ENCODE measurements at places on chromosomes 16 and 17.

DNA sequence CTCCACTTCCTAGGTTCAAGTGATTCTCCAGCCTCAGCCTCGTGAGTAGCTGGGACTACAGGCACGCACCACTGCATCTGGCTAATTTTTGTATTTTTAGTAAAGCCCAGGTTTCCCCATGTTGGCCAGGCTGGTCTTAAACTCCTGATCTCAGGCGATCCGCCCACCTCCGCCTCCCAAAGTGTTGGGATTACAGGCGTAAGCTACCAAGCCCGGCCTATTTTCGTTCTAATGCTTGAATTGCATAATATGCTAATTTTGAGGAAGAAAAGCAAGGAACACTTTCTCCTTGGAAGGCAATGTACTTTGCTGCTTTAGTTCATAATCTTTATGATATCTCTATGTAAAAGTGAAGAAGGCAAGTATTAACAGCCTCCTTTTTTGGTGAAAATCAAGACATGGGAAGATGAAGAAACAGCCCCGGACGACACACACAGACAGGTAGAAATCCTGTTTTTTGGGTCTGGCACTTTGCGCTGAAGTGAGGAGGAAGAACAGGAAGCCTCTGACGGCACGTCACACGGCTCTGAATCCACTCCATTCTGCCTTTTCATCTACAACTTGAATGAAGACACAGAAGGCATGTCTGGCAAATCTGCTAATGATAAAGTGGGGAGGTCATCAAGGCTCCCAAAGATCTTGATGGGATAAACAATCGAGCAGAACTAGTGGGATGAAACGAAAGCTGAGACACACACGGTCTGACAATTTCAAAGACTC, 24.9 kb downstream of the VPS53 start:
- no peak for DNase-seq

GRCh38 chr17:77493238-77493820, 352.6 kb downstream of the SEC14L1 start:
- no peak for DNase-seq

- DNase-seq = no peak
Observed at GRCh38 chr17:13952009-13952750, 117.1 kb upstream of the COX10 start.

GRCh38 chr16:12092544-12092921, 116.0 kb downstream of the SNX29 start:
- DNase-seq = no peak

GRCh38 chr17:35214192-35214591, 20.0 kb upstream of the SLC35G3 start:
- no peak for DNase-seq

DNA sequence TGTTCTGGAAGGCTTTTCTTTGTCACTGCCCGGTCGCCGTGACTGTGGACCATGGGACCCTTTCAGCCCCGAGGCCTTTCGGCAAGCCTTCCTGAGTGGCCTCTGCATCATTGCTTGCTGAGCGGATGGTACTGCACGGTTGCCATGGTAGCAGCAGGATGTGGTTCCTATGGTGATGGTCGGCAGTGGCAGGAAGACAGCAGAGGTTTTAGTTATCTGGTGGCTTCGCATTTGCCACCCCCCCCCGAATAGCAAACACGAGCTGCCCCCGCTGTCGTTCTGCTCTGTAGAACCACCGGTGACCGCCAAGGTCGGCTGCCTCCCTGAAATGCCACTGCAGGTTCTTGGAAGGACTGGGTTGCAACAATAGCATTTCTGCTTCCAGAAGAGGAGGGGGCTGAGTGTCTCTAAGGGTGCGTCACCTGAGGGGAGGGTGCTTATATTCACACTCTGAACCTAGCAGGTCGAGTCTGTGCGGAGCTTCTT, 76.6 kb downstream of the CMIP start:
- no peak for DNase-seq

GRCh38 chr17:73532421-73532901, 111.8 kb downstream of the SDK2 start:
- DNase-seq = no peak

GRCh38 chr17:2453325-2453724, 52.5 kb upstream of the MNT start:
- DNase-seq = no peak

GRCh38 chr16:23353440-23353839, 51.3 kb downstream of the SCNN1B start:
- no peak for DNase-seq

- DNase-seq = no peak
Observed at GRCh38 chr17:42329025-42329976, 41.0 kb downstream of the STAT5A start.

GRCh38 chr17:48856122-48856821, 25.4 kb downstream of the CALCOCO2 start:
- no peak for DNase-seq

- DNase-seq = no peak
Observed at GRCh38 chr16:63037761-63038396, 1001.6 kb upstream of the CDH8 start.

- DNase-seq = peak; percentile 52
Observed at GRCh38 chr17:48181653-48182052, 74.1 kb downstream of the SNX11 start.

GRCh38 chr16:86353148-86353547, 157.2 kb upstream of the FOXF1 start:
- no peak for DNase-seq

GRCh38 chr16:17412221-17412620, 58.5 kb downstream of the XYLT1 start:
- no peak for DNase-seq

DNA sequence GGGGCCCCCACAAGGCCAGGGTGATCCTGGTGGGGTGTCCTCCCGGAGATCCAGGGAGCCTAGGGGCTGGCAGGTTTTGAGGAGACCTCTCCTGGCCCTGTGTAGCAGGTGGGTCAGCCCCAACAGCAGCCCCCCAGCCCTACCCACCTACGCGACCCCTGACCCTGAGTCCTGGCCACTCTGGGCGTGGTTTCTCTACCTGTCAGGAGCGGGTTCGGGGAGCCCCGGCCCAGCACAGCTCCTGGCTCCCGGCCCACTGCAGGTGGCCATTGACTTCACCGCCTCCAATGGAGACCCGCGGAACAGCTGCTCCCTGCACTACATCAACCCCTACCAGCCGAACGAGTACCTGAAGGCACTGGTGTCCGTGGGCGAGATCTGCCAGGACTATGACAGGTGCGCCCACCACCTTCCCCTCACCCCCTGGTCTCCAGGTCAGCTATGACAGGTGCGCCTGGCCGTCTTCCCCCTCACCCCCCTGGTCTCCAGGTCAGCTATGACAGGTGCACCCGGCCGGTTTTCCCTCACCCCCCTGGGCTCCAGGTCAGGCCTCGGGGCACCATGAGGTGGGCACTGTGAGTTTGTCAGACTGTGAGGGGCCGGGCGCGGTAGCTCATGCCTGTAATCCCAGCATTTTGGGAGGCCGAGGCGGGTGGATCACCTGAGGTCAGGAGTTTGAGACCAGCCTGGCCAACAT, 13.0 kb downstream of the CPNE7 start:
- DNase-seq = no peak
